Myocyte (in vitro differentiated cells): ENCODE measurements at places on chromosomes 16 and 17. TPM values are rescaled to one million over a fixed set of nuclear protein-coding genes. Genes with fewer than 3 reads are reported as not detected.

TEX14 gene
- 0.10 and 0.48 TPM in 2 replicates for total RNA-seq

SDR42E1 gene
- total RNA-seq: 0.62 and 1.0 TPM in 2 replicates

TBX2 gene
- 6.5 and 7.7 TPM in 2 replicates for total RNA-seq

TRPV3 gene
- 0.08 and 0.26 TPM in 2 replicates for total RNA-seq

UTP4 gene
- 16.1 and 18.1 TPM in 2 replicates for total RNA-seq

PIK3R6 gene
- total RNA-seq: not detected in 2 replicates

GRB7 gene
- total RNA-seq: not detected in 2 replicates

KIF2B gene
- not detected in 2 replicates for total RNA-seq

LGALS9B gene
- total RNA-seq: not detected in 2 replicates

CHST4 gene
- not detected in 2 replicates for total RNA-seq

- DNase-seq: no peak
These were observed 153.5 kb downstream of the VPS53 start for GRCh38 chr17:561116-561515.

DNA sequence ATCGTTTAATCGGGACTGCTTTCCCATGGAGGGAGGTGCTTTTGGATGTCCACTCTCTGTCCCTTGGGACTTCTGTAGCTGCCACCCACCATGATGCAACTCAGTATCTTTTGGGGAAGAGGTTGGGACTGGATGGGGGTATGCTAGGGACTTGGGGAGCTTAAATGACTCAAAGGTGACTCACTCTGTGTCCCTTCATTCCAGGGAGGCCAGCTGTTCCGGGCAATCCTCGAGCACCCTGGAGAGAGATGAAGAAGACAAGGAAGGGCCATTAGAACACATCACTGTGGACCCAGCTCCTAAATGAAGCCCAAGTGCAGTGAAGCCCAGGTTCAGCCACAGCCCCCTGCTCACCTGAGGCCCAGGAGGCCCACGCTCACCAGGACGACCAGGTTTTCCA lies 4.6 kb downstream of the COL1A1 start:
- peak; percentile 82 for DNase-seq

- no peak for DNase-seq
These were observed 266.2 kb downstream of the CEP112 start for GRCh38 chr17:65925606-65926307.

GRCh38 chr17:50963139-50963538 lies 97.0 kb upstream of the TOB1 start:
- DNase-seq: no peak

DNA sequence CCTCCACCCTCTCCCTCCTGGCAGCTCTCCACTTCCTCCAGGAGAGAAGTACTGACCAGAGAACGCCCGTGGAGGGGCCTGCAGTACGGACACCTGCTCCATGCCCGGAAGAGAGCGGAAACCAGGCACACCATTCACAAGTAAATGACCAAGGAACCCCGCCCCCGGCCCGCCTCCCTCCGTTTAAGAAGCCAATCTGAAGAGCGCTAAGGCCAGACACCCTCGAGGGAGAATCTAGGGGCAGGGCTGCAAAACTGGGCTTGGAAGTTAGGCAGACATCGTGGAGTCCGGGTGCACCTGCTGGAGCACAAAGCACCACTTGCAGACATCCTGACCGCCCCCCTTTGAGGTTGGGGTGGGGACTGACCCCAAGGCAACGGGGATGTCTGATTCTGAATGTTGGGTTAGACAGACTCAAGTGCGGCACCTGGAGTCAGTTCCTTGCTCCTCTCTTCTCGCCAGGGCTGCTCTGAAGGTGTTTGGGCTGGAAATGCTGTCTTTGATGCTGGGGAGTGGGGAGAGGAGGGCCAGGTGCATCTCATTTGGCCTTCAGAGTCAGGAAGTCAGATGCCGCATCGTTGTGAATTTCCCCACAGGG lies 964 bp upstream of the FAAP100 start:
- peak; percentile 84 for DNase-seq

DNA sequence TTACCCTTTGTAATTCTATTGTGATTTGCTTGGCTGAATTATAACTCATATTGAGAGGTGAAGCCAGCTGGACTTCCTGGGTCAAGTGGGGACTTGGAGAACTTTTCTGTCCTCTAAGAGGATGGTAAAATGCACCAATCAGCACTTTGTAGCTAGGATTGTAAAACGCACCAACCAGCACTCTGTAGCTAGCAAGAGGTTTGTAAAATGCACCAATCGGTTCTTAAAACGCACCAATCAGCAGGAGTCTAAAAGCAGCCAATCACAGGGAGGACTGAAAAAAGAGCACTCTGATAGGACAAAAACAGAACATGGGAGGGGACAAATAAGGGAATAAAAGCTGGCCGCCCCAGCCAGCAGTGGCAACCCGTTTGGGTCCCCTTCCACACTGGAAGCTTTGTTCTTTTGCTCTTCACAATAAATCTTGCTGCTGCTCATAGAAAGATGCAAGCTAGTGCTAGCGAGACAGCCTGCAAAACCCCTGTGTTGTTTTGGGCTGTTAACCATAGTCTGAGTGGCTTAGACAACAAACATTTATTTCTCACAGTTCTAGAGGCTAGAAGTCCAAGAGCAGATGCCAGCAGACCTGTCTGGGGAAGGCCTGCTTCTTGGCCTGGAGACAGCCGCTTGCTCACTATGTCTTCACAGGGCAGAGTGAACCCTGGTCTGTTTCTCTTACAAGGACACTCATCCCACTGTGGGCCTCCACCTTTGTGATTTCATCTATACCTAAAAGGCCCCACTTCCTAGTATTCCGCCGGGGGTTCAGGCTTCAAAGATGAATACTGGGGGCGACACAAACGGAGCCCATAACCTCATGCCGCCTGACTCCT lies 39.0 kb upstream of the CRISPLD2 start:
- no peak for DNase-seq

- no peak for DNase-seq
These were observed 23.9 kb downstream of the SLC38A8 start for GRCh38 chr16:84018710-84019109.

- DNase-seq: peak; percentile 44
These were observed 6.8 kb upstream of the ITGAD start for GRCh38 chr16:31386157-31386984.

DNA sequence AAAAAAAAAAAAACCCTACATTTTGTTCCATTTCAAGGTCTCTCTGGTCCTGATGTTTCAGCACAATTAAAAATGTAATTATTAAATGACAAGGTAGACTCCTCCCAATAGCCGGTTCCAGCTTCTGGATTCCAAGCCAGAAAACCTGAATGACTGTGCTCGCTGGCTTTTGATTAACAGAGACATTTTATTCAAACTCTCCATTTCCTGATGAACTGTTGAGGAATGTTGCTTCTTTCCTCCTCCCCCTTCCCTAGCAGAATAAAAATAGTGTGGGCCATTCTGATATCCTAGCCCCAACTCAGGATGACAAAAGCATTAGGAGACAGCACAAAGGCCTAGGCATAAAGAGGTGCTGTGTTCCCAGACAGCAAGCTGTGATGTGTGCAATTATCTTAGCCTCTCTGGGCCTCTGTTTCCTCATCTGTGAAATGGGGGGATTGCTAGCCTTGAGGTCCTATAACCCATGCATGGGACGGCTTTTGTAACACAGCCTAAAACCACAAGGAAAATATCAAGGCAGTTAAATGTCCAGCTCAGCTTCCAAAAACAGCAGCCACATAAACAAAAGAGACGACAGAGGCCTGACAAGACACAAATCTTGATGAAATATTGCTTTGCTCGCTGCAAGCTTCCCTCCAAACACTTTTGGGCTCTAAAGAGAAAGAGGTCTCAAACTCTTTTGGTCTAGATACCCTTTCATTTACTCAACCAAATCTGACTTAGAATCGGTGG lies 127.2 kb upstream of the RCVRN start:
- no peak for DNase-seq

GRCh38 chr17:2592971-2593820 lies at the start of gene PAFAH1B1:
Gene PAFAH1B1, plus strand, starts transcription at chr17:2593654. Its CDS starts 44,635 bp downstream, at chr17:2638289.
- peak; percentile 92 for DNase-seq

- peak; percentile 56 for DNase-seq
These were observed 183.0 kb downstream of the PHKB start for GRCh38 chr16:47644166-47644565.

GRCh38 chr17:76469991-76470739 lies 2.8 kb downstream of the AANAT start:
- DNase-seq: no peak

- DNase-seq: peak; percentile 79
These were observed at the start of gene DHX58 for GRCh38 chr17:42112552-42113176. Gene DHX58, minus strand, starts transcription at chr17:42112714. Its CDS starts 822 bp downstream, at chr17:42111892.

DNA sequence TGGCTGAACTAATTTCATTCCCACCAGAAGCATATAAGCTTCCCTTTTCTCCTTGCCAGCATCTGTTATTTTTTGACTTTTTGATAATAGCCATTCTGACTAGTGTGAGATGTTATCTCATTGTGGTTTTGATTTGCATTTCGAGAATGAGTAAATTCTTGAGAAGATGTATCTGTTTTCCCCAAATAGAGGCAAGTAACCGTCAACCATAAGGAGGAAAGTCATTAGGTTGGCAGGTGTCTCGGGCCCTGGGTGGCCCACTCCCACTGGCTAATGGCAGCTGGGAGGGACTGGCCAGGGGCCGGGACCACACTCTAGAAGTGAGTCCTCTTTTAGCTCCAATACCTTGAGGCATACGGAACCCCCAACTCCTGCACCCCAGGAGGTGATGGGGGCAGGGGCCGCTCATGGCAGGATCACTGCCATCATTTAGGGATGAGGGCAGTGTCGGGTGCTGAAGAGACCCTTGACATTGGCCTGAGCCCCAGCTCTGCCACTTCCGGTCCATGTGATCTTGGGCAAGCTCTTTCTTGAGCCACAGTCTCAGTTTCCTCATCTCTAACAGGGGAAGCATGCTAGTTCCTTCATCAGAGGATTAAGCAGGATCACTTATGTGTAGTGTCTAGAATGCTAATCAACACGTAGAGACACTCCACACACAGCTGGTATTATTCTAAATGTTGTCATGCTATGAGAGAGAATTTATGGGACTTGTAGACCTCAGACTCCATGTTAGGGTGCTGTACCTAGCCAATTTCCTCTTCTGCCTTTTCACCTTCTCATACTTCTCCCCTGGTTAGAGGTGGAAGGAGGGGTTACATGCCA lies 44.3 kb downstream of the RGS9 start:
- no peak for DNase-seq

DNA sequence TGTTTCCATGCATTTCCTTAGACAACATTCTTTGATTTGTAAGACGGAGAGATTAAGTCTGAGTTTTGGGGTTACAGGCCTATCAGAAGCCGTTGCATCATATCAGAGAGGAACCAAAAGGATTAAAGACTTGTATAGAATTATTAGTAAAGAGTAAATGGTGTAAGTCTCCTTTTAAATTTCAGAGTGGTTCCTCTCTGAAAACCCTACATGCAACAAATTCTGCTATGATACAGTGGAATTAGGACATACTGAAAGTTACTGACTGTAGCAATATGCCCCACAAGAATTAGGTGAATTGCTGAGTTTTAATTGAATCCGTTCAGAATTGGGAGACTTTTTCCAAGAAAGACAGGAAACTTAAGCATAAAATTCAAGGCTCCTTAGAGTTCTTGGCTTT lies 221.6 kb downstream of the FTO start:
- DNase-seq: no peak

- no peak for DNase-seq
These were observed 20.2 kb downstream of the GNAO1 start for GRCh38 chr16:56211435-56211981.

GRCh38 chr17:12048843-12049473 lies 28.3 kb downstream of the MAP2K4 start:
- no peak for DNase-seq

GRCh38 chr17:4365628-4366326 lies 698 bp downstream of the UBE2G1 start:
- DNase-seq: peak; percentile 31

- DNase-seq: no peak
These were observed 1631.8 kb downstream of the CDH8 start for GRCh38 chr16:60404401-60404800.

- no peak for DNase-seq
These were observed 186.6 kb upstream of the SALL1 start for GRCh38 chr16:51337662-51338061.

- peak; percentile 40 for DNase-seq
These were observed 1.0 kb upstream of the ANTKMT start for GRCh38 chr16:719815-720446.

GRCh38 chr16:27924411-27925118 lies 138.9 kb downstream of the GSG1L start:
- DNase-seq: no peak
